Dermis lymphatic vessel endothelial cell (primary cell): ENCODE measurements at places on chromosomes 7 and 10. TPM values are rescaled to one million over a fixed set of nuclear protein-coding genes. Genes with fewer than 3 reads are reported as not detected.

PRRT4 gene
- total RNA-seq = not detected in 2 replicates

SUN3 gene
- not detected in 2 replicates for total RNA-seq

ALOX5 gene
- not detected in 2 replicates for total RNA-seq

RAB19 gene
- 0.17 TPM in 1 of 2 replicates, not detected in the other for total RNA-seq

NODAL gene
- not detected in 2 replicates for total RNA-seq

ANKRD2 gene
- 0.11 and 0.26 TPM in 2 replicates for total RNA-seq

TMEM139 gene
- total RNA-seq = not detected in 2 replicates

PAPOLB gene
- 0.11 and 0.60 TPM in 2 replicates for total RNA-seq

SFMBT2 gene
- 0.76 and 1.9 TPM in 2 replicates for total RNA-seq

LLCFC1 gene
- not detected in 2 replicates for total RNA-seq

MLXIPL gene
- total RNA-seq = not detected in 2 replicates

ARHGEF35 gene
- total RNA-seq = under 0.01 and 0.43 TPM in 2 replicates

ANKRD30A gene
- total RNA-seq = not detected in 2 replicates

PRLHR gene
- not detected in 2 replicates for total RNA-seq

HIF1AN gene
- total RNA-seq = 8.8 and 8.9 TPM in 2 replicates

CPA1 gene
- total RNA-seq = not detected in 2 replicates

GPNMB gene
- total RNA-seq = 0.09 and 0.11 TPM in 2 replicates

HOXA7 gene
- 1.4 and 2.5 TPM in 2 replicates for total RNA-seq

VSTM4 gene
- total RNA-seq = 0.65 and 2.8 TPM in 2 replicates

SLC18A2 gene
- total RNA-seq = under 0.01 TPM in 1 of 2 replicates, not detected in the other

LANCL2 gene
- total RNA-seq = 14.8 and 16.3 TPM in 2 replicates

TMEM213 gene
- total RNA-seq = not detected in 2 replicates
